ENCODE measurements at places on chromosomes 6 and 20. TPM values are rescaled to one million over a fixed set of nuclear protein-coding genes. Genes with fewer than 3 reads are reported as not detected.

Gene GRM1
- total RNA-seq = 0.12 TPM

Gene CDK5RAP1
- total RNA-seq = 4.1 TPM

Gene LY6G5B
- 1.8 TPM for total RNA-seq

Gene ZC2HC1B
- total RNA-seq = 0.35 TPM

GRCh38 chr20:44398335-44398734, 42.8 kb downstream of the HNF4A start:
- DNase-seq = no peak

- no peak for DNase-seq
Measured at GRCh38 chr6:89350281-89350966, 2.1 kb downstream of the UBE2J1 start.

DNA sequence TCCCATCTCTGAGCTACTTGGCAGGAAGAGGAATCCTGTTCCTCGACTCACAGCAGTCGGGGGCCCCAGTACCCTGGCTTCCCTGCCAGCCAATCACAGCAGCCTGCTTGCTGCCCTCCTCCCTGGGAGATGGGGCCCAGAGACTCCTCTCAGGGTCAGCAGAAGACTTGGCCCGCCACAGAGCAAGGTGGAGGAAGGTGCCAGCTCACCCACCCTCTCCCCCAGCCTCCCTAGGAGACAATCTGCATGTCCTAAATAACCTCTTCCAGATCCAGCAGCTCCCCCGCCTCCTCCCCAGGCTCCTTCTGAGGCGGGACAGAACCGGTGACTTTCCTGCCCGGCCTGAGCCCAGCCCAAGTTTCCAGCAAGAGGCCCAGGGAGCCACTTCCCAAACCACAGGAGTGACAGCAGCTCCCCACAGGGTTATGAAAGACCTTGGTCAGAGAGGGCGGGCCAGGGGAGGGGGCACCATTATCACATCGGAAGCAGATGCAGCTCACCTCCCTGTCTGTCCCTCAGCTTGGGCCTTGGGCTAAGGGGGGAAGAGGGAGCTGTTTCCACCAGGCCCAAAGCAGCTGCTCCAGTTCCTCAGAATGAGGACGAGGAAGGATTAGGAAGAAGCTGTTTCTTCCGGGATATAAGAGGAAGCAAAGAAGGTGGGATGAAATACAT, 2.3 kb downstream of the CCND3 start:
- peak; percentile 42 for DNase-seq

DNA sequence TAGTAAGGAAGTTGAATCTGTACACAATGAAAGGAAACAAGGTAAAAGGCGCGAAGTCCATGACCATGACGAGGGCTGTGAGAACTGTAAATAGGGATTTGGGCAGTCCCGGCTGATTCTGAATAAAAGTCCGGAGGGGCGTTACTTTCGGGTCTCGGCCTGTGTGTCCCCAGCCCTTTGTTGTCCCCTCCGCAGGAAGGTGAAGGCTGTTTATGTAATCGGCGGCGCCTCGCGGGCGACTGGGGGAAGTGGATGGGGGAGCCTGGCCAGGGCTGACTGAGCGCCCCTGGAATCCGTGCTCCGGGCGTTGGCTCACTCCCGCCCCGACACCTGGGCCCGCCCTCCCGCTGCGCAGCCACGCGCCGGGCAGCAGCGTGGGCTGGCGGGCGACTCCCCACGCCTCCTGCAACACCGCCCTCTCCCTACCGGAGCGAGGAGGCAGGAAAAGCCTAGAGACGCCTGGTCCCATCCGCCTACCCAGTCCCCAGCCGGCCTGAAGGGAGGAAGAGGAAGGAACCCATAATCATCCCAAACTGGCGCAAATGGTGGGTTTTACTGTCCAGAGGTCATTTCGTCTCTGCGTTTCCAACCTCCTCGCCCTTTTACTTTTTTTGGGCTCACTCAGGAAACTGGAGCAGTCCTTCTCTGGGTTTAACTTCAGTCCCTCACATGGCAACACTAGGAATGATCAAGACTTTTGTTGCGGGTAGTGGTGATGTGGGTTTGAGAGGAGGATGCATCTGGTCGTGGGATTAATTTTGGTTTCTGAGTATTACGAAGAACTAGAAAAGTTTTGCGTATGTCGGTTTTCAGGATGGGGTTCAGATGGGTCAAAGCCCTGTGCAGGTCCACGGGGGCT, 12.1 kb downstream of the TRIM31 start:
- peak; percentile 25 for DNase-seq

DNA sequence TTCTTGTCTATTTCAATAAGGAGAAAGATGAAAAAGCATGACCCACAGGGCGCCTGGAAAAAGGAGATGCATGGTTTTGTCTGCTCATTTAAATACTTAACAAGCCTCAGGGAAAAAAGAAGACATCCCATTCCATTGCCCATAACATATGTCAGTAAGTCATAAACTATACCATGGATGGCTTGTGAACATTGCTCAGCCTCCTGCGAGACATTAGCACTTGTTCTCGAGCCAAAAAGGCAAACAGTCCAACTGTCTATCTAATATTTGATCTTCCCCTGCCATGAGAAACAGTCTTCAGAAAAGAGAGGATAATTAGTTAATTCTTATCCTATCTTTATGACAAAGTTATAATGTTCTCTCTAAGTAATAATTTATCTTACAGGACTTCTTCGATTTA, 527.4 kb downstream of the HACE1 start:
- DNase-seq = no peak

DNA sequence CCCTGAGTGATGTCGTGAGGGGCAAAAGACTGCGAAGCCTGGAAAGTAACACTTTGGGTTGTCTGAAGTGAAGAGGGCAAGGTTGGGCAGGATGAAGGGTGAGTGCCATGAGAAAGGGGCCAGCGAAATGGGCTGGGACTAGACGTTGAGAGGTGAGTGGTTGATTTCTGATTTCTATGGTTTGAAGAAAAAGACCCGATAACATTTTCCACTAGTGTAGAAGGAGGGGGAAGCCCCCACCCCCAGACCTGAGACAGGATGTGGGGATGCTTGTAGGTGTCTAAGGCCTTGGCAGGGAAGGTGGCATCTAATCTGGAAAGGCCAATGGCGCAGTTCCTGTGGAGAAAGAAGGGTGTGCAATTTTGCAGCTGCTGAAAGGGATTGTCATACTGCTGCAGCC, 25.3 kb upstream of the KIF3B start:
- no peak for DNase-seq

GRCh38 chr6:32244946-32245398, 21.1 kb upstream of the NOTCH4 start:
- DNase-seq = peak; percentile 90

DNA sequence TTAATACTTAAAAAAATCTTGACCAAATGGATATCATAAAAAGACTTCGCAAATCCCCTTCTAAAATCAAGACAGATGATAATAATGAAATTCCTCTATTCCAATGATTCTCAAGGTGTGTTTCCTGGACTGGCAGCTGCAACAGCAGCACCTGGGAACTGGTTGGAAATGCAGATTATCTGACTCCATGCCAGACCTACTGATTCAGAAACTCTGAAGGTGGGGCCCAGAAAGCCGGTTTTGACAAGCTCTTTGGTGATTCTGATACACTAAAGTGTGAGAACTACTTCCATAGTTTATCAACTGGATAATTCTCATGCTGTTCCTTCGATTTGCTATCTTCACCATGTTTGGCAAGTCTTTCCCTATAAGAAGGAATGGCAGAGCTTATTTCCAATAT, 252.1 kb downstream of the COL12A1 start:
- no peak for DNase-seq

All from uterus (tissue), 4 donors.